Occipital lobe (tissue), 3 donors: ENCODE measurements at places on chromosomes 2 and 18.

GRCh38 chr18:56321470-56321869 lies 316.9 kb downstream of the TXNL1 start:
- no peak for DNase-seq

- DNase-seq, result no peak
Measured at GRCh38 chr2:239259603-239260298, 141.1 kb downstream of the HDAC4 start.

GRCh38 chr2:37454851-37455762 lies 110.7 kb downstream of the QPCT start:
- DNase-seq, result no peak

DNA sequence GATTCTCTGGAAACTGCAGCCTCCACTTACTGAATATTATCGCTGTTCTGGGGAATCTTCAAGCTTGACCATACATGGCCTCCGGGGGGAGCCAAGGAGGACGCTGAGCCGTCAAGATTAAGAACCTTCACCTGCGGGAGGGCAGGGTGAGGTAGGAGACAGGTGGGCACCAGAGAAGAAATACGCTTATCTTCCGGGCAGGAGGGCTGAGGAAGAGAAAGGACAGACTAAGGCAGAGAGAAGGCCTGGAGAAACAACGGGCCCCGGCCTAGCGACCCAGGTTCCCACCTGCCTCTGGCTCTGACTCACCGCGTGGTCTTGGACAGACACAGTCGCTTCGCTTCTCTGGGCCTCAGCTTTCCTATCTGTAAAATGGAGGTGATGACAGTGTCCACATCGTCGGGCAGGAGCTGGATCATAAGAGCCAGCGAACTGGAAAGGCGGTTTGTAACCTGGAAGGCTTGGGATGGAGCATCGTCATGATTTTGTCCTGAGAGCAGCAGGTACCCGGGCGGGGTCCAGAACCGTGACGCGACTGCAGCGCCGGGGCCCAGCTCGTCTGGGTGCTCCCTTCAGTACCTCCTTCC lies 659 bp downstream of the ZNF142 start:
- DNase-seq, result no peak

- DNase-seq, result no peak
Measured at GRCh38 chr2:194104687-194105086, 1552.3 kb upstream of the SLC39A10 start.

GRCh38 chr2:24176326-24176725 lies 1.5 kb downstream of the FAM228A start:
- DNase-seq, result no peak

- DNase-seq, result no peak
Measured at GRCh38 chr2:240787521-240788472, 32.2 kb downstream of the KIF1A start.

DNA sequence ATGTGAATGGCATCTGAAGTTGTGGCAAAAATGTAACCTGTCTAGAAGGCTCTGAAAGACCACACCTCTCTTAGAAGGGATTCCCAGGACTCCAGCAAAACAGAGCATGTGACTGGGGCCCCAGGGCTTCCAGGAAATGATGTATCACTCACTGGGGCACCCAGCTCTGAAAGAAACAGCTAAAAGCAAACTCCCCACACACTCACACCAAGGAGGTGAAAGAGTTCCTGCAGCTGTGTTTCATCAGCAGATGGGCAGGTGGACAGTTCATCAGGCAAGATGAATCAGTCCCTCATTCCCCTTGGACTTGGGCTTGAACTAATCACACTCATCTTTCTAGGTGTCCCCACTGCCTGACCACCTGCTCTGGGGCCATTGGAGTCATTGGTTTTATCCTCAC lies 76.2 kb downstream of the CCBE1 start:
- DNase-seq, result no peak
